ENCODE measurements at places on chromosomes 2 and 18.
A peak's percentile ranks its signal among the peaks of the same experiment; 100 is the strongest.

DNA sequence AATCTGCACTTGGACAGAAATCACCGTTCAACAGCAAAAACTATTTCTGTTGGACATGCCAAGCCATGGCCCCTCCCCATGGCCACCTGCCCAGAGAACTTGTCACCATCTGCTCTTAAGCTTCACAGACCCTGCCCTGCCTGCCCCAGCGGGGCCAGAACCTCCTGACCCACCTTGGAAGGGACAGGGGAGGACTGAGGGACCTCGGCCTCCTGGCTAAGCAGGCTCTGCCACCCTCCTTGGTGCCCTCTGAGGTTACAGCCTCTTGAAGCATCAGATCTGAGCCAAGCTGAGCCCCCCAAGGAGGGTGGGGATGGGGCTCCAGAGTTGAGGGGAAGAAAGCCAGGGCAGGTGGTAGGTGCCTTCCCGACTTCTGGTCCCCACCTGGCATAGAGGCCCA is 6.5 kb downstream of the TEX261 start:
- H3K27ac ChIP-seq, result peak overlapping the region; percentile 14
- peaks cover 4% of the 10 kb centered on the region for H3K4me1 ChIP-seq
- peaks cover 21% of the 10 kb centered on the region for H3K36me3 ChIP-seq
- no peak for DNase-seq
- H3K4me3 ChIP-seq, result no peak overlapping the region

GRCh38 chr2:117794668-117795067 is 19.8 kb upstream of the DDX18 start:
- no peak overlapping the region for H3K27ac ChIP-seq
- no peak overlapping the region for H3K4me3 ChIP-seq
- DNase-seq, result no peak
- no peaks in the 10 kb centered on the region for H3K27me3 ChIP-seq

- H3K27me3 ChIP-seq, result no peaks in the 10 kb centered on the region
- peaks cover 20% of the 10 kb centered on the region for H3K4me1 ChIP-seq
- no peaks in the 10 kb centered on the region for H3K36me3 ChIP-seq
- H3K27ac ChIP-seq, result peak overlapping the region; percentile 99
Observed at GRCh38 chr18:32093102-32093511, 1.4 kb downstream of the RNF138 start.

GRCh38 chr2:40592218-40592617 is 140.3 kb upstream of the SLC8A1 start:
- H3K27me3 ChIP-seq, result no peaks in the 10 kb centered on the region
- no peaks in the 10 kb centered on the region for H3K4me1 ChIP-seq
- H3K27ac ChIP-seq, result no peak overlapping the region

DNA sequence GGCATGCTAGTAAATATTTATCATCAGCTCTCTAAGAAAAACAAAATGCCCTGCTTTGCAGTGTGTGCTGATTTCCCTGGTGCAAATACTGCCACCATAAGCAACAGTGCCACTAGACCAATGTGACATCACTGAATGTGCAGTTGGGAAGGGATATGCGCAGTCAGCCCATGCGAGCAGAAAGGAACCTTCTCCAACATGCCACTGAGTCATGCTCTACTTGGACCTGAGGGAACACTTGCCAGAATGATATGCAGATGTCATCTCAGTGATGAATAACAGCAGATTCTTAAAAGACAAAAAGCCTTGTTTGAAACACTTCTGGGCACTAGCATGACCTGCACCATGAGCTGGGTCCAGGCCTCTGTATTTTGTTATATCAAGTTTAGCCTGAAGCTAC is 55.3 kb upstream of the REL start:
- H3K4me1 ChIP-seq, result no peaks in the 10 kb centered on the region
- no peak overlapping the region for H3K27ac ChIP-seq
- H3K4me3 ChIP-seq, result no peak overlapping the region
- no peaks in the 10 kb centered on the region for H3K27me3 ChIP-seq
- no peaks in the 10 kb centered on the region for H3K36me3 ChIP-seq

DNA sequence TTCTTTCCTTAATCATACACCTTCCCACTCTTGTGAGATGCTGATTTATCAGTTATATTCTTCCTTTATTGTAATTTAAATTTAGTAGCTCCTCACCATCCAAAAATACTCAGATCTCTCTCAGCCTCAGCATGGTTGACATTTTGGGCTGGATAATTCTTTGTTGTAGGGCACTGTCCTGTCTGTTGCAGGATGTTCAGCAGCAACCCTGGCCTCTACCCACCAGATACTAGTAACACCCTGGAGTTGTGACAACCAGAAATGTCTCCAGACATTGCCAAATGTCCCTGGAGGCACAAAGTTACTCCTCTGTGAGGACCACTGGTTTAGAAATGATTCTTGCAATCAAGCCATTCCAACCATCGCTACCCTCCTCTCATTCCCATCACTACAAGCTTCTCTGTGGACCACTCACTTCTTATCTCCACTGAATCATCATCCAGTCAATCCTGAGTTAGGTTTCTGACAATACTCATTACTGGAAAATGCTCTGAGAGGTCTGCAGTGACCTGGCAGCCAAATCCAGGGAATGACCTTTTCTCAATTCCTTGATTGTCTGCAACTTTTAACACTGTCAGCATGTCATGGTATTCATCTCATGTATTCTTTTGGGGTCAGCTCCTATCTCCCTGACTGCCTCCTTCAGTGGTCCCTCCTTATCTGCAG is 43.3 kb downstream of the OSBPL6 start:
- H3K4me1 ChIP-seq, result peaks cover 12% of the 10 kb centered on the region
- H3K4me3 ChIP-seq, result no peak overlapping the region
- no peaks in the 10 kb centered on the region for H3K36me3 ChIP-seq
- DNase-seq, result no peak
- H3K27me3 ChIP-seq, result no peaks in the 10 kb centered on the region

DNA sequence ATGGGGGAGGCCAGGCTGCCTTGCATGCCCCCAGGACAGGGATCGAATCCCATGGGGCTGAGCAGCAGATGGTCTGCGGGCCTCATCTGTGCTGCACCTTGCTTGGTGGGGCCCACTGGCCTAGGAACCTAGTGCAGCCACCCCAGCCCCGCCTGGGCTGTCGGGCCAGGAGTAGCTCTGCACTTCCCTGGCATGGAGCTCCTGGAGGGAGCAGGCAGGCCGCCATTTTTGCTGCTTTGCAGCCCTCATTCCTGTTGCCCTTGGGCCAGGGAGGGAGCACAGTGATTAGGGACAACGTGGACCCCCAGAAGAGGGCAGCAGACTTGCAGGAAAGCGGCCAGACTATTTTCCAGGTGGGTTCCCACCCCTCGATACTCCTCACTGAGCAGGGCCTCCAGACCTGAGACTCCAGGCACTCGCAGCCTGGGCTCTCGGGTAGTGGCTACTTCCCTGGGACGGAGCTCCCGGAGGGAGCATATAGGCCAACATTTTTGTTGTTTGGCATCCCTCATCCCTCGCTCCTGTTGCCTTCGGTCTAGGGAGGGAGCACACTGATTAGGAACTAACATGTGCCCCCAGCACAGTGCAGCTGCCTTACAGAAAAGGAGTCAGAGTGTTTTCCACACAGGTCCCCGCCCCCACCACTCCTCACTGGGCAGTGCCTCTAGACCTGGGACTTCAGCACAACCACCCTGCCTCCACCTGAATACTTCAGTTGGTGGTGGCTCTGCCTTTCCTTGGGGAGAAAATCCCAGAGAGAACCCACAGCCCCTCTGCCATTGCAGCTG is 99.5 kb downstream of the MAIP1 start:
- H3K27ac ChIP-seq, result no peak overlapping the region
- H3K4me1 ChIP-seq, result no peaks in the 10 kb centered on the region
- no peak overlapping the region for H3K4me3 ChIP-seq

- H3K27me3 ChIP-seq, result no peaks in the 10 kb centered on the region
- H3K4me3 ChIP-seq, result no peak overlapping the region
- H3K27ac ChIP-seq, result no peak overlapping the region
- no peak for DNase-seq
Observed at GRCh38 chr18:54466248-54467005, 108.7 kb downstream of the C18orf54 start.

DNA sequence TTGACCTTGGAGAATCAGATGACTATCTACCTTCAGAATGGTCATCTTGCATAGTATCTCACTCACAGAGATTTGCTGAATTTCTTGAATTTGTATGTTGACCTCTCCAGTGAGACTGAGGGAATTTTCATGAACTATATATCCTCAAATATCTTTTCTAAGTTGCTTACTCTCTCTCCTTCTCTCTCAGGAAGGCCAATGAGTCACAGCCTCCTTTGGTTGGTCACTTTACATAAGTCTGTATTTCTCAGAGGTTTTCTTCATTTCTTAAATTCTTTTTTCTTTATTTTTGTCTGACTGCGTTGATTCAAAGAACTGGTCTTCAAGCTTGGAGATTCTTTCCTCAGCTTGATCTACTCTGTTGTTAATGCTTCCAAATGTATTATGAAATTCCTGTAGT is 51.7 kb downstream of the VIT start:
- H3K36me3 ChIP-seq, result no peaks in the 10 kb centered on the region
- no peaks in the 10 kb centered on the region for H3K4me1 ChIP-seq
- H3K4me3 ChIP-seq, result no peak overlapping the region
- H3K27me3 ChIP-seq, result no peaks in the 10 kb centered on the region

DNA sequence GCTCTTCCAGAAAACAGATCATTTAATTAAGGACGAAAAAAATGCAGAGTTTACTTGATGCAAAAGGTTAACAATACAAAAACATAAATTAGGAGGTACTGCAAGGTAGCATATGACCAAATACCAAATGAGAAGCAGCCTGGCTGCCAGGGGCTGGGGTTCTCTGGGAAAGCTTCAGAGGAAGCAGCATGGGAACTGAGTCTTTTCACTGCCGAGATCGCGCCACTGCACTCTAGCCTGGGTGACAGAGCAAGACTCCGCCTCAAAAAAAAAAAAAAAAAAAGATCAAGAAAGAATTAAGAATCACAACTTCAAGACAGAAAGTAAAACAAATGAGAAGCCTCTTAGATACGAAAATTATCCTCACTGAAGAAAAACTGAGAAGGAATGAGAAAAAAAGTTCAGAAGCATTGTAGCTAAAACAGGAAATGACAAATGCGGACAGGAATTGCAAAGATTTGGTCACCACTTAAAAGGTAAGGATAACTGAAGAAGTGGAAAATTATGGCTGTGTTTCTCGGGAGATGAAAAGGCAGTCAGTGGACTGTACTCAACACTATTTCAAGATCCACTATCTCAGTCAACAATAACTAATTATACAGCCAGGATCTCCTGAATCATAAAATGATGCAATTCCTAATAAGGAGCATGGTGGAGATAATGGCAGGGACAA is 4.3 kb downstream of the SEPTIN10 start:
- H3K4me3 ChIP-seq, result peak overlapping the region; percentile 2
- H3K4me1 ChIP-seq, result peaks cover 82% of the 10 kb centered on the region
- H3K36me3 ChIP-seq, result no peaks in the 10 kb centered on the region

GRCh38 chr2:206031162-206031784 is 54.7 kb downstream of the INO80D start:
- no peak for DNase-seq
- peaks cover 10% of the 10 kb centered on the region for H3K4me1 ChIP-seq
- no peak overlapping the region for H3K27ac ChIP-seq
- H3K36me3 ChIP-seq, result peaks cover 75% of the 10 kb centered on the region
- no peak overlapping the region for H3K4me3 ChIP-seq
- H3K27me3 ChIP-seq, result no peaks in the 10 kb centered on the region

DNA sequence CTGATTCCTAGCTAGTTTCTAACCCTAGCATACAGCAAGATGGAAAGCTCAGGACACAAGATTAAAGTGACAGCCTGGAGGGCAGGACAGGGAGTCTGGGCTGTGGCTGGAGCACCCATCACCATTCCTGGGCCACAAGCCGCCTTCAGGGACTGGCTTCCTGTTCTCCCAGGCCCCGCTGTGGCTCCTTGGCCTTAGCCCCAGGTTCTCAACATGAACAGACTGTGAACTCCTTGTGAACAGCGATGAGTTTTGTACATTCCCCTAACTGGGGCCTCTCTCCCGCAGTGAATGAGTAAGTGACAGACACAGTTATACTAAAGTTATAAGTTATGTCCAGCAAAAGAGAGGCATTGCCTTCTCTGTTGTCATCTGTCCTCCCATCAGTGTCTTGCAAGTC is 35.9 kb upstream of the SLC14A1 start:
- no peaks in the 10 kb centered on the region for H3K27me3 ChIP-seq
- no peak for DNase-seq

- no peak overlapping the region for H3K27ac ChIP-seq
- no peak for DNase-seq
- H3K36me3 ChIP-seq, result no peaks in the 10 kb centered on the region
- H3K4me3 ChIP-seq, result no peak overlapping the region
- H3K27me3 ChIP-seq, result no peaks in the 10 kb centered on the region
- H3K4me1 ChIP-seq, result peaks cover 36% of the 10 kb centered on the region
Observed at GRCh38 chr18:23588836-23589560, 2.7 kb upstream of the NPC1 start.

- no peaks in the 10 kb centered on the region for H3K27me3 ChIP-seq
- no peak for DNase-seq
- no peaks in the 10 kb centered on the region for H3K36me3 ChIP-seq
- peak overlapping the region; percentile 62 for H3K27ac ChIP-seq
- H3K4me1 ChIP-seq, result no peaks in the 10 kb centered on the region
- H3K4me3 ChIP-seq, result no peak overlapping the region
Observed at GRCh38 chr2:172836827-172837226, 101.2 kb downstream of the RAPGEF4 start.

GRCh38 chr2:240232961-240233884 is 92.8 kb upstream of the OTOS start:
- H3K4me1 ChIP-seq, result peaks cover 37% of the 10 kb centered on the region
- peaks cover 6% of the 10 kb centered on the region for H3K27me3 ChIP-seq
- peak overlapping the region; percentile 77 for H3K27ac ChIP-seq
- no peaks in the 10 kb centered on the region for H3K36me3 ChIP-seq
- peak overlapping the region; percentile 41 for H3K4me3 ChIP-seq
- peak; percentile 26 for DNase-seq

- no peaks in the 10 kb centered on the region for H3K4me1 ChIP-seq
- H3K27me3 ChIP-seq, result no peaks in the 10 kb centered on the region
- H3K27ac ChIP-seq, result no peak overlapping the region
- no peaks in the 10 kb centered on the region for H3K36me3 ChIP-seq
- DNase-seq, result no peak
Observed at GRCh38 chr18:23844991-23845680, 155.9 kb downstream of the LAMA3 start.

DNA sequence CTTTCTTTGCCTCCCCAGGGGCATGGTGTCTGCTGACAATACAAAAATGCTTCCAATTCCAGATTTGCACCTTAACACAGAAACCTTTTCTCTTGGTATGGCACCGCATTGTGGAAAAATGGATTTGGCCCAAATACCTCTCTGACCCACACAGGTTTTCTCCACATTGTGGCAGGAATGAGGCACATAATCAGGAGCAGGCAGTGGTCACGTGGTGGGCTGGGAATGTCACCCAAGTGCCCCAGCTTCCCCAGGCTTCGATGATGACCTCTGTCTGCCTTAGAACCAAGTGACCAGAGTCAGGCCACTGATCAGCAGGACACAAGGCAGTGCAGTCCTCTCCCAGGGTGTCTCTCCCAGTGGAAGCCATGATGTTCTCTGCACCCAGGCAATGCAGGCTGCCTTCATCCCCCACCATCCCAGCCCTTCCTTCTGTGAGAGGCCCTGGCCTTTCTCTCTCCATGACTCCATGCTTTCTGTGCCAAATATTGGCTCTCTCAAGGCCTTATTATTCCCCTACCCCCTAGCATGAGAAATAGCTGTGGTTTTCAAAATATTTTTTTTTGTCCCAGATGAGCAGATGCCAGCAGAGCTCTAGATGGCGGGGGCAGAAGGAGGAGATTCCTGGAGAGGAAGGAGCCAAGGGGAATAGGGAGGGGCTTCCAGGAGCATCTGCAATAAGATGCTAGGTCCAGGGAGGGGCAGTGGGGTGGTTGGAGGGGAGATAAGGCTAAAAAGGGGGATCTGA is 198.9 kb downstream of the ACKR3 start:
- no peak overlapping the region for H3K27ac ChIP-seq
- DNase-seq, result no peak
- H3K27me3 ChIP-seq, result no peaks in the 10 kb centered on the region
- H3K36me3 ChIP-seq, result no peaks in the 10 kb centered on the region

- no peak for DNase-seq
- H3K4me3 ChIP-seq, result no peak overlapping the region
- H3K36me3 ChIP-seq, result no peaks in the 10 kb centered on the region
- no peaks in the 10 kb centered on the region for H3K27me3 ChIP-seq
Observed at GRCh38 chr2:172713365-172713875, 22.2 kb upstream of the RAPGEF4 start.

All from esophagus squamous epithelium (tissue), 5 donors.